ENCODE measurements at places on chromosomes 12 and 14.
A peak's percentile ranks its signal among the peaks of the same experiment; 100 is the strongest.

- no peak for DNase-seq
Observed at GRCh38 chr14:54617467-54617866, 50.5 kb downstream of the SAMD4A start.

- no peak for DNase-seq
Observed at GRCh38 chr14:32950584-32950983, 11.9 kb downstream of the NPAS3 start.

DNA sequence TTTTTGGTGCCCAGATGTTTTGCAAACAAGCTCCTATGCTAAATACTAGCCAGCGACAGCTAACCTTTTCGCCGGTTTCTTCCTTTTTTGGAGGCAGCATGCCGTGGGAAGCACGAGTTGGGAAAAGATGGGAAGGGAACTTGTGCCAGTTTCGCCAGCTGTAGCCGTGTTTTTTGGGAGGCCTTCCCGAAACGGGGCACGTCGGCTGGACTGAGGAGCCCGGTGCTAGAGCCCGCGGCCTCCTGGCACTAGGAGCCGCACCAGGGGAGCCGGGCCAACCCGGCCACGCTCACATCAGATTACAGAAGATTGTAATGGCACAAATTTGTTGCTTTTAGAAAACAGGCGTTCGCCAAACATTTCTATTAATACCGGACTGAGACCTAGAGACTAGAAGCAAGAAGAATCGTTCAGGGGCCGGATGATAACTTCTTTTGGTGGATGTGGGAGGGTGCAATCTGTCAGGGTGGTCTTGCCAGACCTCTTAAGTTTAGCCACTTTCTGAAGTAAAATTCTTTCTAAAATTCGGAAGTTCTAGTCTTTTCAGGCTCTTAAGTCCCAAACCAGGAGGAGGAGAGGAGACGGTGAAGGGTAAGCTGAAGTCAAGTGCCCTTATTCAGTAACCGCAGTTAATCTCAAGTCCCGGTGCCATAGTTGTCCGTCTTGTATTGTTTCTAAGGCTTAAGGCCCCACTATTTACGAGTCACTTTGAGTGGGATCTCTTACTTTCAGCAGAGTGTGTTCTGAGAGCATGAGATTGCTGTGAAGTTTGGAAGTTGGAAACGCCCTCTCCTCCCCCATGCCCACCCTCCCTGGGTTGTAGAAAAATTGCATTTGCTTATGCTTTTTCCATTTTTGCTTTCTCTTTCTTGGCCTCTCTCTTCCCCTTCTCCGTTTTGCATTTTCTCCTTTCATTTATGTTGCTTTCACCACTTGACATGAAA lies 1.3 kb downstream of the RASSF3 start:
- no peak for DNase-seq

DNA sequence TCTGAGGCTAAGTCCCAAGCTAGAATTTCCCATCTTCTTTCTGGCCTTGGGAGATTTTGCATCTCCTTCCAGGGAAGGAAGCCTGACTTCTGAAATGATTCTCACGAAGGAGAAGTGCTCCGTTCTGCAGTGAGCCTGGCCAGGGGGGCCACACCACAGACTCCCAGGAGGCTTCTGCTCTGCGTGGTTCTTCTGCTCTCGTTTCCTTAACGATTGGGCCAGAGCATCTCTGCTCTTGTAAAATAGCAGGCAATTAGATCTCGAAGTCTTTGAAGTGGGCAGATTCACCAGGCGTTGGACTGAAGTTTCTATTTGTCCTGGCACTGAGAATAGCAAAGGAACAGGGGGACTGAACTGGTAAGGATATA lies 6.7 kb upstream of the BATF start:
- no peak for DNase-seq

DNA sequence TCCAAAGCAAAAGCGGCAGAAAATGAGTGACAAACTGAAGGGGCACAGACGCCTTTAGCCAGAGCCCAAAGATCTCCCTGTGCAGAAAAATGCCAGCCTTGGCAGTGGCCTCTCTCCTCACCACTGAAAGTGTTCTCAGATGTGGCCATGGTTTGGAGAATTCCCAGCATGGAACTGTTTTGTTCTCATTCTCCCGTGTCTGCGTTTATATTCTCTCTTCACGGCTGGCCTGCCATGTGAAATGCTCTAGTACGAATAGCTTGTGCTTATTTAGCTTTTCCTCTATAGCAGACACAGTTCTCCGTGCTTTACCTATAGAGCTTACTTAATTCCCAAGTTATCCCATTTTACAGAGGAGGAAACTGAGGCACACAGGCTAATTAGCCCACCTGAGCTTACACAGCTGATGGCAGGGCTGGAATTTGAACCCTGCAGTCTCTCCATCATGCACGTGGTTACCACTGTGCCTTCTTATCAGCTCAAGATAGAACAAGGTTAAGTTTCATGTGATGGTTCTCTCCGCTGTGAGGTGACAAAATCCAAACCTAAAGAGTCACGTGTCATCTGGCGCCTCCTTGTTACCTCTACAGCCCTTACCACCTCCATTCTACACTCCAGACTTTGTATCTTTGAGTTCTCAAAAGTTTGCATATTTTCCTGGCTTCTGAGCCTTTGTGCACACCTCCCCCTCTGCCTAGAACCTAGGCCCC lies 141.6 kb downstream of the GCH1 start:
- no peak for DNase-seq

- DNase-seq = no peak
Observed at GRCh38 chr12:119181944-119182343, 3.2 kb downstream of the HSPB8 start.

DNA sequence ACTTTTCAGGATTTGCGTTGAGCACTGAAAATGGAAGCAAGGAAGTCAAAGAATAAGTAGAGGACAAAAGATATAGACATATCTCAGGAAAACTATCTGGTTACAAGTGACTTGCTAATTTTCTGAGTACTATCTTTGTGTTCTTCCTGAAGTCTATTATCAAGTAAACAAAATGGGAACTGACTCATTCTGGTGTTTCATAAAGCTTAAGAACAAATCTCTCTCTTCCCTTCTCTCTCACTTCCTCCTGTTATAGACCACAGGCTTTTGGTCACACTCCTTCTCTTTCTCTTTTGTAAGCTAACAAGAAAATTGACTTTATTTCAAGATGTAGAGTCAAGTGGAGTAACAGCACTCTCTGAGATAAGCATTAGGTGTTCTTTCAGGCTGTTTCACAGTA lies 406.6 kb upstream of the SYT1 start:
- DNase-seq = no peak

DNA sequence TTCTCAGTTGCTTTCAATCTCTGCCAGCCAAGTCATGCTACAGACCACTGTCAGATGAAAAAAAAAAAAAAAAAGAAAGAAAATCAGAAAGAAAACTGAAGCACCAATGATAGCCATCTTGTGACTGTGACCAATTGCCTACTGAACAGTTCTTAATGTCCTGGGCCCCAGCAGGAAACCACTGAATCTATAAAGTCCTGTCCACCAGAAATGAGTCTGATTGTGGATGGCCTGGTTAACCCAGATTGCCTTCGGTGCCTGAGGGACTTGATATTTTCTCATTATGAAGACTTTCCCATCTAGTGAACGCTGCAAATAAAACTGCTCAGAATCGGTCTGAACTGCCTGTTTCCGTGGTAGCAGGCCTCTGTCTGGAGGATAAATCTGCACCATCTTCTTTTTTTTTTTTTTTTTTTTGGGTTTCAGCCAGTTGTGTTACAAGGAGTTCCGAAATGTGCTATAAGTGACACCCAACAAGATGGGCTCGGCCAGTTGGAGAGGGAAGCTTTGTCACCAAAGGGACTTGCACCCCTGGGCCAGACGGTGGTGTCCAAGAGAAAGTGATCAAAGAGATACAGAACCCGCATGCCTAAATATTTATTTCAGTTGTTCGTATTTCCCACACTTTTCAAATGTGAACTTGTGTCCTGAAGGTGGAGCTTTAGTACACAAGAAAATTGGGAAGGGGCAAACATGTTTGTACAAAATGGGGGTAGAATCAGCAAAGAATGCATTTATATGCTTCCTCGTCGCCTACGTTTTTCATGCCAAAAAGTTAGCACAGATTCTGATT lies 3.0 kb upstream of the PLXNC1 start:
- peak; percentile 27 for DNase-seq

DNA sequence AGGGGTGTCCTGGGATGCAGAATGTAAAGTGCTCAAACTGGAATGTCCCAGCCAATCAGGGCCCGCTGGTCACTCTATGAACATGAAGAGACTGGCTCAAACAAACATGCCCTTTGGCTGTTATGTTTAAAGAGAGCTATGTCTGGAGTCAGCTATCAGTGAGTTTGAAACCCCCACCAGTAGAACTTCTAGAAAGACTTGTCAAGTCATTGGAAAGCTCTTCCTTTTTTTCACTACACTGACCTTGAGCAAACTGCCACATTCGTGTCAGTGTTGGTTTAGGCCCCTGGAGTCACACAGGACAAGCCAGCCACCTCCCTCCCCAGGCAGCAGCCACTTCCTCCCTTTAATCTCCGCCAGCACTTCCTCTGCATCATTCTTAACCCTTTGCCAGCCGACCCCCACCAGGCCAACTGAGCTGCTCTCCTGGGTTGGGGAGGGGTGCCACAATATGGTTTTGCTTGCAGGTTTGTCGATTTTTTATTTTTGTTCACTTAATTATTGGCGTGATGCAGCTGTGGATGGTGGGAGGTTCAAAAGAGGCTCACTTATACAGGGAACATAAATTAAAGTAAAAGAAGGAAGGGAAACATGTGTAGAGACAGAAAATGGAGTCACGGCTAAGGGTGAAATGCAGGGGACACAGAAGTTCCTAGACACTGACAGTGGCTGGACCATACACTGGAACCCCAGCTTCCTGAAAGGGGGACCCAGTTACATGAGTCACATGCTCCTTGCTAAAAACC lies 25.3 kb downstream of the CMKLR1 start:
- no peak for DNase-seq

DNA sequence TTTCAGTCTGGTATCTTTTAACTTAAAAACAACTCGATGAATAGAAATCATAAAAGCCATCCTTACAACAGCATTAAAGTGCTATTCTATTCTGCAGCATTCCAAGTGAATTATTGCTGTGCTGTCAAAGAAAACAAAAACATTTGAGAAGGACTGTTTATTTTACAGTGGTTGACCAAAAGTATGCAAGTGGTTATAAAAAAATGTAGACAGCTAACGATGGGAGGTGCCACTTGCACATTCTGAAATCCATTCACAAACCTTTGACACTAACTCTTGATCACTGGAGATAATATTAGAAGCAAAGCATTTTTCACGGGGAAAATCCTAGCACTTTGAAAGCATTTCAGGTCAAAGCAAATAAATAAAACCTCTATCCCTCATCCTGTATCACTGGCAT lies 55.6 kb downstream of the HMGA2 start:
- DNase-seq = no peak

GRCh38 chr12:113231235-113232088 lies 10.2 kb downstream of the TPCN1 start:
- DNase-seq = no peak

DNA sequence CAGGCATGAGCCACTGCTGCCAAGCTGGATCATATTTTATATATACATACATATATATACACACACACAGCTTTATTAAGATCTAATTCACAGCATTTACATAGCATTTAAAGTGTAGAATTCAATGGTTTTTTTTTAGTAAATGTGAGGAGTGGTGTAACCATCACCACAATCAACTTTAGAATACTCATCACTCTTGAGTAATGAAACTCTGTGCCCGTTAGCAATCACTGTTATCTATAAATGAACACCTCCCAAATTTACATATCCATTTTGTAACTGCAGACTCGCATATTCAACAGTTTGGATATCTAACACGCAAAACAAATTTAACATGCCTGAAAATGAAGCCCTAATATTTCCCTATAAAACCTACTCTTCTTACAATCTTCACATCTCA lies 90.9 kb downstream of the PPP1R12A start:
- DNase-seq = no peak

DNA sequence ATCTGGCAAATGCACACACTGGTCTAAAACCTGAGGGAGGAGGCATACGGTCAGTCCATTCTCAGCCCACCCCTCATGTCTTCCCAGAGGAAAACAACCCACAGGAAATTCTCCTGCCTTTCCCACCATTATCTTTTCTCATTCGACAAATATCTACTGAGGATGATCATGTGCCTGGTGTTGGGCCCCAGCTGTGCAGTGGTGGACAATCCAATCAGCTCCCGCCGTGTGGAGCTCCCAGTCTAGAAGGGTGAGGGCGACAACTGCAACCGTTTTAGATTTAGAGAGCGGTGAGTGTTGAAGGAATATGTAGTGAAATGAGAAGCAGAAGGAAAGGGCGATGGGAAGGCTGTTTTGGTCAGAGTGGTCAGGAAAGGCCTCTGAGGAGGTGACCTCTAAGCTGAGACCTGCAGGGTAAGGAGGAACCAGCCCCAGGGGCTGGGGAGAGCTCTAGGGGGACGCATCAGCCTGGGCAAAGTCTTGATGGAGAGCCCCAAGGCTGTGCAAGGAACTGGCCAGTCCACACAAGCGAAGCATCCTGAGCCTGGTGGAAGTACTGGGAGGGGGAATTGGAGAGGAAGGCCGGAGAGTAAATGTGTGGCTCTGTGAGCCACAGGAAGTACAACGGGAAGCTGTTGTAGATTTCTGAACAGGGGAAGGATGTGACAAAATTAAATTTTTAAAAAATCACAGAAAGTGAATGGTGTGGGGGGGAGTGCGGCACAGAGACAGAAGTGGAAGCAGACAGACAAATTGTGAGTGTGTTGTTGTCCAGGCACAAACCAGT lies 192.8 kb downstream of the NTF3 start:
- DNase-seq = no peak

DNA sequence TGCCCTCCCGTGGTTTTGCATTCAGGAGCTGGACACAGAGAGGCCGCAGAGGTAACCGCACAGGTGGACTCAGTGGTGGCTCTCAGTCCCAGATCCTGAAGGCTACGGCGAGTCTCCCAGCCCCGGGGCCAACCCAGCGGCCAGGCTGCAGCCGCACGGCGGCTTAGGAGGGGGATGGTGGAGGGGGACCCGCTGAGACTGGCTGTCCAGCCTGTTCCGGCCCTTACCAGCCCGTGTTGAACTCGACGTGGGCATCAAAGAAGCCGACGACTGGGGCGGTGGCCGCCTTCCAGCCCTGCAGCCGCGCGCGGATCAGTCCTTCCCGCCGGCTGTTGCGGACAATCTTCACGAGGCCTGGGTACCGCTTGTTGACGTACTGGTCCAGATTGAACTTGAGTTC lies 68.7 kb downstream of the GALNT9 start:
- no peak for DNase-seq

GRCh38 chr12:4809013-4809448 lies 88.8 kb downstream of the GALNT8 start:
- DNase-seq = peak; percentile 88

DNA sequence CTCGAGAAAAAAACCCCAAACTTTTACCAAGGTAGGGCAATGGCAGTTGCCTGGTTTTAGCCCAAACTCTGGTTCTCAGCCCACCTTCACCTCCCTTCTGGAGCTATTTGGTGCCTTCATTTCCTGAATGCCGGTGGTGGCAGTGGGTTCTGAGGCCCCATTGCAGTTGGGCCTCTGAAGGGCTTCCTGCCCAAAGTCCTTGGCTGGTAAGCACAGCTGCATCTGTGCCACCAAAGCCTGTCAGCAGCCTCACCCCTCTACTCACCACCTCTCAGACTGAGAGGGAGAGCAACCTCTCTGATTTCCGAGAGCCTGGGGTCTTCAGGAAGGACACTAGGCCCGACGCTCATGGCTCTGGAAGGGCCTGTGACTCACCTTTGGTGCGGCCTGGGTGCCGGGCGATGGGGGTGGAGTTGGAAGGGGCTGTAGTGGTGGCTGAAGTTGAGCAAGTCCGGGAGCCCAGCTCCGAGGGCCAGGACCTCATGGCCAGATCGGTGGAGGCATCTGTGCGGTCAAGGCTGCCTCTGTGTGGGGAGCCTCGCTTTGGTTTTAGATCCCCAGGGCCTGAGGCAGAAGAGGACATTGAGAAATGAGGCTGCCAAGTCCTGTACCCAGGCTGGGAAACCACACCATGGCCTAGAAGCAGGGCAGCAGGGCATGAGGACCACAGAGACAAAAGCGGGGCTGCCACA lies 38.6 kb upstream of the GPR68 start:
- DNase-seq = no peak

GRCh38 chr14:92582706-92583452 lies 69.3 kb downstream of the RIN3 start:
- DNase-seq = no peak
